ENCODE measurements at places on chromosomes 2 and 18.

- no peak for DNase-seq
Observed at GRCh38 chr2:74212702-74213410, 14.4 kb downstream of the MTHFD2 start.

DNA sequence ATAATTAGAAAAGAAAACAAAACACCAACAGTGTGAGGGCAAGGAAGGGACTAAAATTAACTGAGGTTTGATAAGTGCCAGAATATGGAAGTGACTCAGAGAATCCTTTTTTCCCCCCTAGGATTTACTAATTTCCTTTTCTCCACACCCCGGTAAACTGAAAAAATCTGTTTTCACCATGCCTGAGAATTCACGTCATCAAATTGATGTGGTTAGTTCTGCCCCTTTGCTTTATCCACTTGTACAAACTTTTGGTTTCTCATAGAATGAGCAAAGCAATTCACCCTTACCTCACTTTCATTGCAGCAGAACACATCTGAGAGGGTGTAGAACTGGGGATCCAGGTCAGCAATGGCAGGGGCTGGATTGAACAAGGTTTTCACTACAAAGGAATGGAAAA lies 57.8 kb downstream of the RBKS start:
- no peak for DNase-seq

DNA sequence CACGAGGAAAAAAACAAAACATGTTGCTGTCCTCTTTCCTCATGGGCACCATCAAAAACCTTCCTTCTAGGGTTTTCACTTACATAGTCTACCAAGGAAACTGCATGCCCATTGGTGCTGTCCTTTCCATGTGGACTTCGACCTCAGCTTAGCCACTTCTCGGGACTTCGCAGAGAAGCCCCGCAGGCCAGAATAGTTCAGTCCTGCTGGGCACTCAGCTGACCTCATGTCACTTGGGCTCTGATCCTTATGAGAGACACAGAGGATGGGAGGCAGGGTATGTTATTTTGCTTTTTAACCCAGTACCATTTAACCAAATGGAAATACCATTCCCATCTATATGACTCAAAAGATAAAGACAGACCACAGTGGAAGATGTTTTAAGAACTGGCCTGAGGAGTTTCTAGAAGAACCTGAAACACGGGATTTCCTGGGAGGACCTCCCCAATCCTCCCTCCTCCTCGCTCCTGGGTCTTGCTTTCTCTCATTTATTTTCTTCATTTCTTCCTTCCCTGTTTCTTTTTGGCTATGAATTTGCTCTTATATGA lies 28.4 kb downstream of the AAK1 start:
- DNase-seq: no peak

GRCh38 chr2:106709229-106709628 lies 176.7 kb downstream of the ST6GAL2 start:
- no peak for DNase-seq

- DNase-seq: no peak
Observed at GRCh38 chr2:7963787-7964186, 718.1 kb upstream of the ID2 start.

- DNase-seq: no peak
Observed at GRCh38 chr2:197191177-197191939, 119.2 kb downstream of the ANKRD44 start.

DNA sequence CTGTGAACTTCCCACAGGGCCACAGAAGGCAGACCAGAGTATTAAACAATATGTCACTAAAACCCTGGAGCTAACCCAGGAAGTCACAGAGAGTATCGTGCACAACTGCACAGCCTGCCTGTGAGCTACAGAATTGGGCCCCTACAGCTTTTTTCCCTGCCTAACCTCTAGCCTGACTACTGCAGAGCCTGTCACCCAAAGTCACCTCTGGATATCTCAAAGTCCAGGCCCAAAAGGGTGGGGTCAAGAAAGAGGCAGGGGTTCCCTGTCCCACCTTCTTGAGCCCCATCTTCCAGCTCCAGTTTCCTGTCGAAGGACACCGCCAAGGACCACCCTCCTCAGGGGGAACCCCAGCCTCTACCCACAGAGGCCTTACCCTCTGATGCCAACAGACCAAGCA lies 13.5 kb downstream of the GAD1 start:
- no peak for DNase-seq

GRCh38 chr18:9102508-9103375 lies at the start of gene NDUFV2:
NDUFV2 (plus strand) TSS chr18:9102699; CDS start chr18:9102744, 45 bp downstream.
- DNase-seq: peak; percentile 55

GRCh38 chr2:32212295-32212694 lies 46.6 kb downstream of the SLC30A6 start:
- DNase-seq: no peak

- no peak for DNase-seq
Observed at GRCh38 chr2:203077451-203077850, 62.8 kb downstream of the NBEAL1 start.

- no peak for DNase-seq
Observed at GRCh38 chr2:240878341-240878936, 9.8 kb downstream of the AGXT start.

- DNase-seq: no peak
Observed at GRCh38 chr2:74777161-74777900, 56.6 kb upstream of the HK2 start.

DNA sequence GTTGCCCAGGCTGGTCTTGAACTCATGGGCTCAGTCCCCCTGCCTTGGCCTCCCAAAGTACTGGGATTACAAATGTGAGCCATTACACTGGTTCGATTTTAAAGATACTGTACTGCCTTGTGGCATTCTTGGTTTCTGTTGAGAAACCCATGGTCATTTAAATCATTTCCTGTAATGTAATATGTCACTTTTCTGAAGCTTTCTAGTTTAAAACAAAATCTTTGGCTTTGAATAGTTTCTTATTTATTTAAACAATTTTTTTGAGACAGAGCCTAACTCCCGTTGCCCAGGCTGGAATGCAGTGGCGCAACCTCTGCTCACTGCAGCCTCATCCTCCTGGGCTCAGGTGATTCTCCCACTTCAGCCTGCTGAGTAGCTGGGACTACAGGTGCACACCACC lies 8.9 kb downstream of the ZNF512 start:
- no peak for DNase-seq

- no peak for DNase-seq
Observed at GRCh38 chr2:210007895-210008294, 5.5 kb downstream of the RPE start.

DNA sequence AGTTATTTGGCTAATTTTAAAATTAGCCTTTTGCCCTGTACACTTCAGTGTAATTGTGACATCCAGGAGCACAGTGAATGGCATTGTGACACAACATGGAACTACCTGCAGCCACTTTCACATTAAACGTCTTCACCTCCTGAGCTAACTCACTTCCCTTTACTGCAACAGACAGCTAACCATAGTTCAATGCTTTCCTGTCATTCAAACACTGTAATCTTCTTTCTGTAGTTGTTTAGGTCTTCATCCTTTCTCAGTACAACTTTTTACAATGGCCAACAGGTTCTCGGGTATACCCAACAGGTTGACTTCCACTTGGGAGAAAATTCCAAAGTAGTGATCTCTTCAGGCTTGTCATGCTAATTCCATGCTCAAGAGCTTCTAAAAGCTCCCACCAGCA lies 8.6 kb upstream of the AGPS start:
- DNase-seq: no peak

GRCh38 chr2:127414638-127415592 lies 3.3 kb upstream of the PROC start:
- DNase-seq: no peak

DNA sequence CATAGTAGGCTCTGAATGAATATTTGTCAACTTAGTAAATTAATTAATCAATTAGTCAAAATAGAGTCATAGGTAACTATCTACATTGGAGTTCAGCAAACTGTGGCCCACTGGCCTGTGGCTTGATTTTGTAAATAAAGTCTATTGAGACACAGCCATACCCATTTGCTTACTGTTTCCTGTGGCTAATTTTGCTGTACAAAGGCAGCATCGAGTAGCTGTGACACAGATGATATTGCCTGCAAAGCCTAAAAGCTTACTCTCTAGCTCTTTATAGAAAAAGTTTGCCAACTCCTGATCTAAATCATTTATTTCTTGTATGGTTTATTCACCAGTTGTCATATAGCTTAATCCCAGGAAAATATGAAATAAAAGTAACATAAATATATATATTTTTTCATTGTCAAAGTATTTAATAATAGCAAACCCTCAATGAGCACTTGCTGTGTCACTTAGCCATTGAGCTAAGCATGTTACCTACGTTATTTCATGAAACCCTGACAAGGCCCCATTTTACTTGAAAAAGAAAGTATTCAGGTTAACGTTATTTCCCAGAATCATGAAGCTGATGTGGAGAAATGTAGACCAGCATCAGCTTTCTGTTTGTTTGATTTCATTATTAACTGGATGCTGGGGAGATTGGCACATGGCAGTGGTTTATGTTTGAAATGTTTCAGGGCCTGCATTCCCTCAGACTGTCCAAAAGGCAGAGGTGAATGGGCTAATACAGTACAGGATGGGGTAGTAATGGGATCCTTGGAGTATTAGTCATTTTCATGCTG lies 69.6 kb downstream of the ICOS start:
- no peak for DNase-seq

DNA sequence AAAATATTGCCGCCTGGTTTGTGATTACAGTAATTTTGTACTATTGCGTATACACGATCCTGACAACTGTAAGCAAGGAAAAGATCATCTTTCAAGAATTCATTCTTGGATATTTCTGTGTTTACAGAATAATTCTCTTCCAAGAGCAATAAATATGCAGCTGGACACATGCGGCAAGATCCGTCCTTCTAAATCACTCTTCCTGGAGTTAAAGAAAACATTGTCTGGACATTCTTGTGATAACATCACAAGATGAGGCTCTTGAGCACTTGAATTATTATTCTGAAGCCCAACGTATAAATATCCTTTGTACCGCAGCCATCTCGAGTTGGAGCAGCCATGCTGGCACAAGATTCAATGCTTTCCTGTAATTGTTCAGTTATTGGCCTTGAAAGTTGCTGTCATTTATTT lies 9.9 kb downstream of the FHL2 start:
- no peak for DNase-seq

GRCh38 chr18:21433436-21433835 lies 167.1 kb downstream of the ESCO1 start:
- no peak for DNase-seq

DNA sequence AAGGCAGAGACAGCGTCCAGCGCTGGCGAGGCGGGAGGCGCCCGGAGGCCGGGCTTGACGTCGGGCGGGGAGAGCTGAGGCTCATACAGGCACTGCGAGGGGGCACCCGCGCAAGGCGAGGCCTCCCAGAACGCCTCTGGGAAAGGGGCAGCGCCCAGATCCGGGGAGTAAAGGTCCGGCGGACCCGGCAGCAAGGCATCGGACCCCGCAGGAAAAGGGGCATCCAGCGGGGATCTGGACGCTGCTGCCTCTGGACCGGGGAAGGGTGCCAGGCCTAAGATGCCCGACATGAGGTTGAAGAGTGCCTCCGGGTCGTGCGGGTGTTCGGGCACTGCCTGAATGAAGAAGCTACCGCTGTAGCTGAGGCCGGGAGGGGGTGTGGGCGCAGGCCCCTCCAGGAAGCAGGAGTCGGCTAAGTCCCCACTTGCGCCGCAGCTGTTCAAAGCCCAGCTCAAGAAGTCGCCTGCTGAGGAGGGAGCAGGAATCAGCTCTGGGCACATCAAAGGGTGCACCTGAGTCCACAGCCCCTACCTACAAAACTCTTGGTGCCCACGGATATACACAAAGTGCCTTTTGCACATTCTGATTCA lies 937 bp downstream of the EGR4 start:
- no peak for DNase-seq

- DNase-seq: no peak
Observed at GRCh38 chr2:160224507-160224906, 24.4 kb upstream of the ITGB6 start.

DNA sequence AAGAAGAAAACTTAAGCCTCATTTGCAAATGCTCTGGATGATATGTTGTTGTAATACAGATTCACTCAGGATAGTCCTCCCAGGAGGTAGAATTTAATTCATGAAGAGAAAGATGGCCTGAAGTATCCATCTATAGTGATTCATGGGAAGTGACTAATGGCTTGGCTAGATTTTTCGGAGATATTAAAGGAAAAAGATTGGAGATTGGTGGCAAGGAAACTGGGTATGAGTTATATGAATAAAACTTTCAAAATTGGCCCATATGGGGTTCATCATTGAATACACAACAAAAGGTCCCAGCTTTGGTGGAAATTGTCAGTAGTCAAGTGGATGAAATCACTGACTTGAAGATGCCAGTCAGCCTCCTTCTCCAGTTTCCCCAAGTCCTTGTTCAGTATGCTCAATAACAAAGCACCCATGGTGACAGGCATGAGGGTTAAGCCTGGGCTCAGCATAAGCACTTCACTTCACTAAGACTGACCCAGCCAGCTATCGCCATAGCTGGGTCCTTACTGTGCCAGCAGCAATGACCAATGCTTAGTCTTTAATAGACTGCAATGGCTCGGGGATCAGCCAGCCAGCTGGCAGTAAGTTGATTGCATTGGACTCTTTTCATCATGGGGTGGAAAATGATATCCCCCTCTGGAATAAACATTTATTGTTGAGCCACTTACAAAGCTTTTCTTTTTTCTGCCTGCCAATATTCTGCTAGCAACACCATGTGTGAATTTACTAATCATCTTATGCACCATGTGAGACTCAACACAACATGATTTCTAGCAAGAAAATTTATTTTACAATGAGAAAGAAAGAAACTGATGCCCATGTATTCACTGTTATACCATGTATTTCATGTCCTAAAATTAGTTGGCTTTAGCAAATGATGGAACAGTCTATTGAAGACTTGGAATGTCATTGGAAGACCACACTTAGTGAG lies 176.6 kb upstream of the TACR1 start:
- no peak for DNase-seq

GRCh38 chr2:9030190-9030589 lies 26.7 kb upstream of the MBOAT2 start:
- DNase-seq: no peak

GRCh38 chr2:134138115-134138514 lies 115.8 kb upstream of the MGAT5 start:
- no peak for DNase-seq

DNA sequence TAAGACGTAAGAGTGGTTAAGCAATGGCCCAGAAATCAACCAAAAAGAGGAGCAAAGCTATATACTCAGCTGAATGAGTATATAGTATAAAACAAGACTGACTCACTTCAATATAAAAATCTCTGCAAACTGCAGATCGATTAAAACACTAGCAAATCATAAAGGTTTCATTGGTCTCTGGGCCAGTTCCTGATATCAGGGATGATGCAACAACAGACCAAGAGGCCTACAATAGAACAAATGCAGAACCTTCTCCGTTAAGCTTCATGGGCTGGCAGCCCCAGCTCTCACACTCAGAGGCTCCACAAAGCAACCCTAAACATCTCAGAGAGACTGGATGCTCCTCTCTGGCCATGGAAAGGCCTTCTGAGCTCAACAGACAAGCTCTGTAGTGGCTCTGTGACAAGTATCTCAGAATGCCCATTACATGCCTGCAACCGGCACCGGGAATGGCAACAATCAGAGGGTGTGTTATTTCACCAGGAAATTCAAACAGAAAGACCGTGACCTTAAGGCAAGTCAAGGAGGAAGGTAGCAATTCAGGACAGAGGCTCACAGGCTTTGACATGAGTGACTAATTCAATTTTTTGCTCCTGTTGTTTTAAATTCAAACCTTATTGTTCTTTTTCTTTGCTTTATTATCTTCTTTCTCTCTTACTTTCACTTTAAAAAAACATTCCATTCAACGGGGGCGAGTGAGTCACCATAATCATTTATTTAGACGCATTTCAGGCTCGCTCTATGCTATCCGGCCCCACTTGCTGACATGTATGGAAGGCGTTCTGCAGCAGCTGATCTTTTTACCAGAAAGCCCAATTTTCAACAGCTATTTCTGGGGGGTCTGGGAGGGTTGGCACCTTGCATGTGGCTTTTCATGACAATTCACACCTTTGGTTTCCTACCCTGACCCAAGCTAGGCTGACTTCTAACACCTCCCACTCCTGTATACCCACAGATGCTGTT lies 15.1 kb downstream of the CYRIA start:
- no peak for DNase-seq
